ENCODE measurements at places on chromosomes 6 and 20. TPM values are rescaled to one million over a fixed set of nuclear protein-coding genes. Genes with fewer than 3 reads are reported as not detected.

The FIG4 gene
- total RNA-seq: 23.9 TPM

The PROKR2 gene
- not detected for total RNA-seq

The ZNF133 gene
- total RNA-seq: 8.6 TPM

The FAM162B gene
- 3.9 TPM for total RNA-seq

The KIF6 gene
- total RNA-seq: 0.46 TPM

The MRPL2 gene
- total RNA-seq: 34.4 TPM

The VEGFA gene
- total RNA-seq: 91.7 TPM

The MATN4 gene
- total RNA-seq: 0.56 TPM

The PLN gene
- 277 TPM for total RNA-seq

The C20orf96 gene
- 4.3 TPM for total RNA-seq

The HMGCLL1 gene
- 0.14 TPM for total RNA-seq

The CYP39A1 gene
- 1.5 TPM for total RNA-seq

The CST2 gene
- not detected for total RNA-seq

The CDH4 gene
- 0.19 TPM for total RNA-seq

The C20orf144 gene
- not detected for total RNA-seq

The PGC gene
- total RNA-seq: not detected

The RNF39 gene
- not detected for total RNA-seq

The ADGRF4 gene
- total RNA-seq: 0.19 TPM

The LHFPL5 gene
- total RNA-seq: not detected

The CLPSL1 gene
- not detected for total RNA-seq

The OGFRL1 gene
- total RNA-seq: 37.6 TPM

The DUSP15 gene
- 1.0 TPM for total RNA-seq

The SLC44A4 gene
- 0.65 TPM for total RNA-seq

The KCNQ5 gene
- total RNA-seq: 1.3 TPM

The SH3BGRL2 gene
- total RNA-seq: 15.0 TPM

The NOL4L gene
- total RNA-seq: 12.0 TPM

The MAP7 gene
- 3.1 TPM for total RNA-seq

The SLC17A9 gene
- total RNA-seq: 16.3 TPM

The RAET1L gene
- total RNA-seq: not detected

The BPIFB1 gene
- total RNA-seq: not detected

The RBM24 gene
- 23.6 TPM for total RNA-seq

The EFHC1 gene
- total RNA-seq: 12.0 TPM

The MLIP gene
- total RNA-seq: 1.4 TPM

The SLC22A1 gene
- 1.9 TPM for total RNA-seq

The ACSS1 gene
- total RNA-seq: 11.6 TPM

The PRICKLE4 gene
- total RNA-seq: 5.8 TPM

The DNAH8 gene
- 0.05 TPM for total RNA-seq

The LSM2 gene
- total RNA-seq: 39.7 TPM

The GJA10 gene
- total RNA-seq: not detected

The GINM1 gene
- 62.4 TPM for total RNA-seq

The SF3B5 gene
- 90.0 TPM for total RNA-seq

The OLIG3 gene
- total RNA-seq: not detected

The PCK1 gene
- 0.93 TPM for total RNA-seq

The GFOD1 gene
- total RNA-seq: 20.4 TPM

The KHDC1 gene
- total RNA-seq: 1.1 TPM

The ZNF512B gene
- 11.2 TPM for total RNA-seq

The SLC32A1 gene
- total RNA-seq: not detected

The BPIFB4 gene
- not detected for total RNA-seq

The LIN28B gene
- not detected for total RNA-seq
